ENCODE measurements at places on chromosomes 5 and 9.
A peak's percentile ranks its signal among the peaks of the same experiment; 100 is the strongest.

DNA sequence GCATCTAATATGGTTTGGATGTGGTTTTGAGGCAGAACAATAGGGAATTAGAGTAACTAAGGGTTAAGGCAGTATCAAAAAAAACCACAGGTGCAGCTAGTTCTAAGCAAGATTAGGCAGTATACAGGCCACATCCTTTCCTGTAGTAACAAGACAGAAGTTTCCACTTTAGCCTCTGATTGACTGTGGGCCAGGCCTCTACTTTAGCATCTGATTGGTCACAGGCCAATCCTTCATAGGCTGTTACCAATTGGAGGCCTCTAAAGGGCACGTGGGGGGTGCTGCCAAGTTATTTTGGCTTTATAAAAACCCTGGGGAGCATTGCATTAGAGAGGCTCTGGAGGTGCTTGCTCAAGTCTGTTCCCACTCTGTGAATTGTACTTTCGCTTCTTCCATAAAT, 144.1 kb upstream of the ST8SIA4 start:
- no peak for DNase-seq

DNA sequence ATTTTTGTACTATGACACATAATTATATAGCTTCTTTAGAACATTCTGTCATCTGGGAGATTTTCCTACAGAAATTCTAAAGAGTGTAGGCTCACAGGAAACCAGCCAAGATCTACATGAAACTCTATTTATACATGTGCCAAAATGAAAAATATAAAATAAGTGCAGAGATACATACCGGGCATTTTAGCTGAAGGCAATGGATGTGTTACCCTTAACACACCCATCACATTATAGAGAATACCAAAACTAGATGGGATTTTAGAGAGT, 125.9 kb downstream of the TRIM32 start:
- DNase-seq: no peak

DNA sequence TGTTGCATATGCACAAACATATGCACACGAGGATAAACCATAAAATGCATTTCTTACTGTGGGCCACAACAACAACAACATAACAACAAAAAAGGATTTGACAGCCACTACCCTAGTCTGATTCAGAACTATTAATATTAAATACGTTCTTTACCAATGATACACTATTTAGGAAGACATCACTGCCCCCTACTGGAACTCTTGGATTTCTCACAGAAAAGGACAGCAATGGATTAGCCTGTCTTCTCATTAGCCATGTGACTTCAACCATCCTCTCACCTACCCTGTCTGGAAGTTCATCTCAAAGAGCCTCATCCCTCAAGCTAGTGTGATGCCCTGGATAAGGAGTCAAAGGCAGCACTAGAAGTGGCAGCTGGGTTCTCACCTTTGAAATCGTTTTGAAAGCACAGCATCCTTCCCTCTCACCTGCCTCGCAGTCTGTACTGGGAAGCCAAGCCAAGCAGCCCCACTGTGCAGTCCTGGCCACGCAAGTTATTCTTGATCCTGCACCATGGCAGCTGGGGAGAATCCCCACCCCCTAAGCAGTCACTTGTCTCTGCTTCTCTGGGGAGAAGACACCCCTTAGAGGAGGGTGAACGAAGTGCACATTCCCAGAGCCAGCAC, 64.6 kb downstream of the SH3TC2 start:
- DNase-seq: no peak

DNA sequence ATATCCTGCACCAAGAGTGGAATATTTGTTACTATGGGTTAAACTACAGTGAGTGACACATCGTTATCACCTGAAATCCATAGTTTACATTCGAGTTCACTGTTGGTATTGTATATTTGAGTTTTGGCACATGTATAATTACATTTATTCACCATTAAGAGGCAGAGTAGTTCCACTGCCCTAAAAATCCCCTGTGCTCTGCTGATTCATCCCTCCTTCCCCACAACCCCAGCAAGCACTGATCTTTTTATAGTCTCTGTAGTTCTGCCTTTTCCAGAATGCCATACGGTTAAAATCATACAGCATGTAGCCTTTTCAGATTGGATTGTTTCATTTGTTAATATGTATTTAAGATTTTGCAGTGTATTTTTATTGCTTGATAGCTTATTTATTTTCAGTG, 495.2 kb downstream of the DIRAS2 start:
- no peak for DNase-seq

DNA sequence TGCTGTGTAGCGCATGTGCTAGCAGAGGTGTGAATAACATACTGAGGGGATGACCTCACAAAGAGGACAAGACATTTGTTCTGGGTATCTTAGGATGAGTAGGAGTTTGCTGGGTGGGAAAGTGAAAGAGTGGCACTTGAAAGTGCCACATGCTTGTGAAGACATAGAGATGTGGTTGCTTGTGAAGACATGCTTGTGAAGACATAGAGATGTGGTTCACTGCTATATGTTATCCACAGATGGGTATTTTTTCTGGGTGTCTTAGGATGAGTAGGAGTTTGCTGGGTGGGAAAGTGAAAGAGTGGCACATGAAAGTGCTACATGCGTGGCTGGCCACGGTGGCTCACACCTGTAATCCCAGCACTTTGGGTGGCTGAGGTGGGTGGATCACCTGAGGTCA, 63.6 kb downstream of the MAST4 start:
- DNase-seq: no peak

GRCh38 chr9:111904026-111904425, 7.4 kb downstream of the UGCG start:
- DNase-seq: no peak

DNA sequence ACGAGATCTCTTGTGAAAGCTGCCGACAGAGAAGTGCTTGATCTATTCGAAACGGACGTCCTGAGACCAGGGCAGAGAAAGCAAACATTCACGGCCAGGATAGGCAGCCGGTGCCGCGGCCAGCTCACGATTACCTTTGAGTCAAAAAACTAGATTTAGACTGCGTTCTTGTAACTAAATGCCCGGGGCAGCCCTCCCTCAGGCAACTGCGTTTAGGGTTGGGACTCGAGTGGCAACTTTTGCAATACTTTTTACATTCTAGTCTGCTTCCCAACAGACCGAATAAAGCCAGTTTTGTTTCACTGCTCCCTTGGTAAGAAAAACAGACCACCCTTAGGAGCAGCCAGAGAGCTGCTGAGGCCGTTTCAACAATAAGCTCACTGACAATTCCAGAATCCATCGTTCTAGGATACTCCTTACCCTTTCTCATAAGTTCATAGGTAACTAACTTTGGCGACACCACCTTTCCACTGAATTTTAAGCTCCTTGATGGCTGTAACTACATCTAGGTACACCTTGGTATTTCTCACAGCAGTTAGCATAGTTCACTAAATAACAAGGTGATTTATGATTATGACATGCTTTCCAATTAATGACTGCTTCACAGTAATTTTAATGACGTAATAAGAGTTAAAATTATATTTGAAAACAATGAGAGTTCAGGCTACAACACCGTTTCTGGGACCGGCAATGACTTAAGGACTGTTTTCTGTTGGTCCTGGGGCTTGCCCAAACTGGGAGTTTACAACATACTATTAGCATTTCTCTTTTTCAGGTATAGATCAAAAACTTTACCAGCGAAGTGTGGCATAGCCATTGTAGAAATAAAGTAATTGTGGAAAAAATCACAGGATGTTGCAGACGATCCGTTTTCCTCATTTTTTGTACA, 899 bp upstream of the RAPGEF6 start:
- no peak for DNase-seq

GRCh38 chr9:95082401-95083084, 235.0 kb downstream of the FANCC start:
- no peak for DNase-seq

GRCh38 chr9:18821788-18822187, 211.2 kb downstream of the SAXO1 start:
- DNase-seq: no peak

- DNase-seq: no peak
These were observed 166.5 kb downstream of the MAPKAP1 start for GRCh38 chr9:125540497-125540896.

- no peak for DNase-seq
These were observed 63.2 kb upstream of the CDH12 start for GRCh38 chr5:22916393-22916792.

DNA sequence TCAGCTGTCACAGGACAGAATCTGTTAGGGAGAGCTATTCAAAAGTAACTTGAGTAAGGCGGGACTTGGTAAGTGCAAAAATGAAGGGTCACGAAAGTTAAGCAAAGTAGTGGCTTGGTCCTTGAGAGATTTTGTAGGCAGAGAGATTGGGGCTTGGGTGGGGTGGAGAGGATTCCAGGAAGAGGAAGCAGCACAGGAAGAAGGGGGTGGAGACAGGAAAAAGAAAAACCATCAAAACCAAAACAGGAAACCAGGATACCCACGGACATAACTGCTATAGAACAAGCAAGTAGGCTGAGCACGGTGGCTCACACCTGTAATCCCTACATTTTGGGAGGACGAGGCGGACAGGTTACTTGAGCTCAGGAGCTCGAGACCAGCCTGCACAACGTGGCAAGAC, 3.7 kb downstream of the ROPN1L start:
- DNase-seq: no peak

DNA sequence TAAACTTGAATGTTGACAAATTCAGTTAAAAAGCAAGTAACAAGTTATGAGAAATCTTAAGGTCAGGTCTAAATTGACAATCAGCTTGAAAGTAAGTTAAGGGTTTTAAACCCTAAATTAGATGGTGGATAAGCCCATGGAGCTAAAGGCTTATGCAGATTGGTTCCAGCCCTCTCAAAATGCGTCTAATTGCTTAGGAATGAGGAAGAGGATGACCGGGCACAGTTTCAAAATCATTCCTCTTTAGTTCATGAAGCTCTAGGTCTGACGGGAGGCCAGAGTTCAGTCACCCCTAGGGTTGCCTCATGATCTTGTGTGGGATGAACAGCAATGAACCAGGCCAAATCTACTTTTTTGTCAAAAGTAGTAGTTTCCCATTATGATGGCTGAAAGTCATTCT, 75.4 kb downstream of the SLC38A9 start:
- peak; percentile 58 for DNase-seq

DNA sequence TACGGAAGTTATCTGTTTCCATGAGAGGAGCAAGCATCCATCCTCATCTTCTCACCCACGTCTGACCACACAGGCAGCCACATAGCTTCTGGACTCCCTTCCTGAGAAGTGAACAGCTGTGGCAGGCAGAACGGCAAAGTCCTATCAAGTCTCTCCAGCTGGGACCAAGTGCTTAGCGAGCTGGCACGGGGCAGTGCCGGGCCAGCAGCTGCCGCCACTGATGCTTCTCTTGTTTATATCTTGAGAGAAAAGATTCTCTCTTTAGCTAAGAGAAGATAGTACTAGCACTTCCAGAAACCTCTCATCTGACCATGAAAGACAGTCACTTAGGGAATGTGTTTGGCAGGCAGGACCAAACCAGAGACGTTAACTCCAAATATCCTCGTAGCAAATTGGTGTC, 37.2 kb downstream of the PLAC8L1 start:
- no peak for DNase-seq

All from right lobe of liver (tissue), 6 donors.